ENCODE measurements at places on chromosomes 1 and 21.

DNA sequence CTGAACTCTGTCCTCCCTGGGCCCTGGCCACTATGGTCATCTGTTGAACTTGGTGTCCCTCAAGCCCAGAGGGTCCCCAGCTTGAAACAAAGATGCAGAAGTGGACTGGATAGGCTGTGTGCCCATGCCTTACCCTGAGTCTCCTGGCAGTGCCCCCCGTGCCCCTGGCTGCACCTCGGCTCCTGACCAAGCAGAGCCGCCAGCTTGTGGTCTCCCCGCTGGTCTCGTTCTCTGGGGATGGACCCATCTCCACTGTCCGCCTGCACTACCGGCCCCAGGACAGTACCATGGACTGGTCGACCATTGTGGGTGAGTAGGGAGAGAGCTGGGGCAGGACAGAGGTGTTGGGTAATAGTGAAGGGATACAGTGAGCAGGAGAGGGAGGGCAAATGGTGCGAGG is 10.7 kb downstream of the TIE1 start:
- no peak for DNase-seq

GRCh38 chr1:209383907-209384709 is 199.4 kb upstream of the CAMK1G start:
- no peak for DNase-seq

DNA sequence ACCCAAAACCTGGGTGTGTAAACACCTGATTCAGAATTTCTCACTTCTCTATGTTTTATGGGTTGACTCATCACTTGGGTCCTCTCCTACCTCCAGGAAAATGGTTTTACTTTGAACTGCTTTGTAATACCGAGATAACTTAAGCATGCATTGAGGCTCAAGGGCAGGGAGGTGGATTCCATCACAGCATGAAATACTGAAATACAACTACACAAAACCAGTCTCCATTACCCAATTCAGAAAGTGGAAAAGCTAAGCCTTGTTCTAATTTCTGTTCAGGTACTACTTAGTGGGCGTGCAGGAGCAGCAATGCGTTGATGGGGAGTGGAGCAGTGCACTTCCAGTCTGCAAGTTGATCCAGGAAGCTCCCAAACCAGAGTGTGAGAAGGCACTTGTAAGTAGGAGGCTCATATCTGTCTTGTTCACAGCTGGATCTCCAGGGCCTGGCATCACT is 6.1 kb upstream of the C4BPA start:
- DNase-seq = no peak

- no peak for DNase-seq
Measured at GRCh38 chr1:30476911-30477459, 246.4 kb downstream of the MATN1 start.

DNA sequence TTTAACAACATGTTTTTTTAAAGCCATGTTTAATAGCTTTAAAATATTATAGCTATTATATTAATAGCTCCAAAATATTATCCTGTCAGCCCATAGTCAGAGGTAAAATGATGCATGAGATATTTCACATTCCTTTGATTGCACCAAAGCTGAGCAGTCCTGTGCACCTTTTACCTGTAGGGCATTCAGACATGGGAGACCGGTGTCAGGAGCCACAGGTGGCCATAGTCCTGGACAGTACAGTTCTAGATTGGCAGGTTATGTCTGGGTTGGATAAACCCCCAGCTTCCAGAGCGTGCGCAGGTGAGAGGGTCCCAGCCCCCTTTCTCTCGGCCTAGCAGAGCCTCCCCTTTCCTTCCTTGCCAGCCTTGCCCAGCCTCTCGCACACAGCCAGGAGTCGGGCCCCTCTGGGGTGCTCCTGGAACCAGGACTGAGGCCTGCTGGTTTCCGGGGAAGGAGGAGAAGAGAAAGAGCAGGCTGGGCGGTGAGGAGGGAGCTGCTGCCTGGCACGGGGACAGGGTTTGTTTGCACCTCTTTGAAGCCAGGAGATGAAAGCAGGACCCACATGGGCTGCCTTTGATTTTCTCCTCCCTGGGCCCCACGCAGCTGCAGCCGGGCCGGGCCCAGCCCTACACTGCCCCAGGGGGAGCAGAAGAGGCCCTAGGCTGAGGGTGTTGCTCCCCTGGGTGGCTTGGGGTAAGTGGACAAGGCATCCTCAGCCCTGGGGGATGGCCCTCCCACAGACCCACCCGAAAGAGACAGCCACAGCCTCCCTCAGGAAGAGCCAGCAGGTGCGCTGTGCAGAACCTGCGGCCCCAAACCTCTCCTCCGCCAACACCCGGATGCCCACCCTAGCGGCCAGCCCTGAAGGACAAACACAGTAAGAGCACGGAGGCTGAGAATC is 75.2 kb upstream of the TARDBP start:
- DNase-seq = no peak

GRCh38 chr1:220631238-220631815 is 58.8 kb upstream of the C1orf115 start:
- DNase-seq = no peak

- DNase-seq = no peak
Measured at GRCh38 chr1:150751443-150751842, 14.1 kb downstream of the CTSS start.

- no peak for DNase-seq
Measured at GRCh38 chr1:54275349-54275748, 75.4 kb downstream of the MRPL37 start.

DNA sequence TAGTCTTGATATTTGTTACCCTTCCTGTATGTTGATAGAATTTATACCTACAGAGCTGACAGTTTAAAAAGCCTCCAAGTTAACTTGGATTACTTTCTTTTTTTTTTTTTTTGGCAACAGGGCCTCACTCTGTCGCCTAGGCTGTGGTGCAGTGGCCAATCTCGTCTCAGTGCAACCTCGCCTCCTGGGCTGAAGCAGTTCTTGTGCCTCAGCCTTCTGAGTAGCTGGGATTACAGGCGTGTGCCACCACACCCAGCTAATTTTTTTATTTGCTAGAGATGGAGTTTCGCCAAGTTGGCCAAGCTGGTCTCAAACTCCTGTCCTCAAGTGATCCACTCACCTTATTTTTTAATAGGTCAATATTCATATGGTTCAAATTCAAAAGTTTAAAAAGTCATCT is 32.7 kb downstream of the WDTC1 start:
- no peak for DNase-seq

DNA sequence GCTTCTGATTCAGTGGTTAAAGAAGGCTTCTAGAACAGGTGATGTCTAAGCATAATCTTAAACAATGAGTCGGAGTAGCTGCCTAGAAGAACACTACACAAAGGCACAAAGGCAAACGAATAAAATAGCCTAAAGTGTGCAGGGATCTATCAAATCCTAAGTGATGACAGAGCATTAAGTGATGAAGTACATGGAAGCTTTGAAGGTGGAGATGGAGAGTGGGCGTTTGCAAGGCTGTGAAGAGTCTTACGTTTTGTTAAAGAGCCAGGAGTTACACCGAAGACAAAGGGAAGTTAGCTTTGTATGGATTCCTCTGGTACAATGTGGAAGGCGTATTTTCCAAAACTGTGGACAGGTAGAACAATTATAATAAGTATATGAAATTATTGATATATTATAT is 270.6 kb downstream of the NEGR1 start:
- no peak for DNase-seq

DNA sequence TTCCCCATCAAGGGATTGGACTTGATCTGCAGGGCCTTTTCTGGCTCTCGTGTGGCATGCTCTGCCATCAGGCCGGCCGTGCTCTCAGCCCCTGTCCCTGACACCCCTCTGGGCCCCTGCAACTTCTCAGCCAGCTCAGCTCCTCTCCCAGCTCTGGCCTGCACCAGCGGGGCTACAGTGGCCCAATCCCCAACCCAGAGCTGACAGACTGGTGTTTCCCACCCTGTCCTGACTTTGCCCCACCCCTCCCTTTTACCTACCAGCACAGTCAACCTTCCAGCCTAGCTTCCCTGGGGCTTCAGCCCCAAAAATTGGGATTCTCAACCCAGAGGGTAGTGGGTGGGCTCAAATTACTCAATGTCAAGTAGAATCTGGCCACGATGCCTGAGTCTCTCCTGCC is 149.3 kb downstream of the SYF2 start:
- DNase-seq = no peak

GRCh38 chr1:9374748-9375341 is 82.2 kb downstream of the SPSB1 start:
- DNase-seq = no peak

- DNase-seq = peak; percentile 50
Measured at GRCh38 chr1:160993544-160994193, 27.3 kb downstream of the F11R start.

GRCh38 chr1:56310945-56311344 is 268.4 kb downstream of the PLPP3 start:
- no peak for DNase-seq

- no peak for DNase-seq
Measured at GRCh38 chr1:115781851-115782250, 13.3 kb upstream of the CASQ2 start.

- no peak for DNase-seq
Measured at GRCh38 chr1:175434283-175434860, 241.8 kb upstream of the KIAA0040 start.

- no peak for DNase-seq
Measured at GRCh38 chr1:41711581-41711980, 207.1 kb downstream of the HIVEP3 start.

DNA sequence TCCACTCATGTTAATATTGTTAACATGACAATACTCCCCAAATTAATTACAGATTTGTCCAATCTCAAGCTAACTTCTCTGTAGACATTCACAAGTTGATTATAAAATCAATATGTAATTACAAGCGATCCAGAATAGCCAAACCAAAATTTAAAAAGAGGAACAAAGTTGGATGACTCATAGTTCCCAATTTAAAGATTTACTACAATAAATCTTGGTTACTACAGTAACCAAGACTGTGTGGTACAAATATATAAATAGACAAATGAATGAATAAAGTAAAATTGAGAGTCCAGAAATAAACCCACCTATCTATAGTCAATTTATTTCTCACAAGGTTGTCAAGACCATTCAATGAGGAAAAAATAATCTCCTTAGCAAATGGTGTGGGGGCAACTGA is 7.1 kb upstream of the KRTAP10-4 start:
- no peak for DNase-seq

- DNase-seq = no peak
Measured at GRCh38 chr1:90012300-90012699, 17.4 kb downstream of the ZNF326 start.

DNA sequence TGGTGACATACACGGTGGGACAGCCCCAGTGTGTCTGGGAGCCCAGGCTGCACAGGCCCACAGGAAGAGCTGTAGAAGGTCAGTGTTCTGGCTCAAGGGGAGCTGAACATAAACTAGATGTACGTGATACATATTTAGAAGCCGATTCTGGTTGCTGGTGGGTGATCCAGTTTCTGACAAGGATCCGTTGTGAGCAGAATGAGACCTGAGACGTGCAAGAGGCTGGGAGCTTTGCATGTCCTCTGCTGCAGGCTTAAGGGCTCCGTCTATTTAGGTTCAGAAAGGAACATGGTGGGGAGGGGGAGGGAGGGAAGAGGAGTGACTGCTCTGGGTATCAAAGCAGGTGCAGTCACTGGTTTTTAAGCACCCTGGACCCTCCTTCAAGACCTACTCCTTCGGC is 18.6 kb downstream of the LRRC38 start:
- DNase-seq = no peak

GRCh38 chr21:44485254-44485793 is 30.0 kb downstream of the LRRC3 start:
- DNase-seq = no peak

- DNase-seq = no peak
Measured at GRCh38 chr21:25343774-25344545, 263.3 kb downstream of the MRPL39 start.

GRCh38 chr1:212630158-212630900 is 21.8 kb downstream of the ATF3 start:
- peak; percentile 65 for DNase-seq

GRCh38 chr1:33335020-33335419 is 14.1 kb upstream of the A3GALT2 start:
- no peak for DNase-seq

- no peak for DNase-seq
Measured at GRCh38 chr1:11653101-11653860, 948 bp downstream of the FBXO2 start.

GRCh38 chr1:151047925-151048644 is 534 bp downstream of the C1orf56 start:
- peak; percentile 82 for DNase-seq

DNA sequence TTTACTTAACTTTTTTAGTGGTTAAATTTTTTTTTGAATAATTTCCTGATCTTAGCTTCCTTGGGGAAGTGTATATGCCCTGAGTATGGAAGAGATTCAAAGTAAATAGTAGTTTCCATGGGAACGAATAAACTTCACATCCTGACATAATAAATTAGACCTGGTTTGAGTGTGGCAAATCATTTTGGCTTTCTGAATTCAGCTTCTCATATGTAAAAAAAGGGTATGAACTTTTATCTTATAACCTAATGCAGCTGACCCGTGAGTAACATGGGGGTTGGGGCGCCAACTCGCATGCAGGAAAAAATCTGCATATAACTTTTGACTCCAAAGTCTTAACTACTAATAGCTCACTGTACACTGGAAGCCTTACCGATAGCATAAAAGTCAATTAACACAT is 736.8 kb upstream of the NCAM2 start:
- DNase-seq = no peak

GRCh38 chr1:85133565-85134159 is 67.2 kb downstream of the SYDE2 start:
- no peak for DNase-seq

DNA sequence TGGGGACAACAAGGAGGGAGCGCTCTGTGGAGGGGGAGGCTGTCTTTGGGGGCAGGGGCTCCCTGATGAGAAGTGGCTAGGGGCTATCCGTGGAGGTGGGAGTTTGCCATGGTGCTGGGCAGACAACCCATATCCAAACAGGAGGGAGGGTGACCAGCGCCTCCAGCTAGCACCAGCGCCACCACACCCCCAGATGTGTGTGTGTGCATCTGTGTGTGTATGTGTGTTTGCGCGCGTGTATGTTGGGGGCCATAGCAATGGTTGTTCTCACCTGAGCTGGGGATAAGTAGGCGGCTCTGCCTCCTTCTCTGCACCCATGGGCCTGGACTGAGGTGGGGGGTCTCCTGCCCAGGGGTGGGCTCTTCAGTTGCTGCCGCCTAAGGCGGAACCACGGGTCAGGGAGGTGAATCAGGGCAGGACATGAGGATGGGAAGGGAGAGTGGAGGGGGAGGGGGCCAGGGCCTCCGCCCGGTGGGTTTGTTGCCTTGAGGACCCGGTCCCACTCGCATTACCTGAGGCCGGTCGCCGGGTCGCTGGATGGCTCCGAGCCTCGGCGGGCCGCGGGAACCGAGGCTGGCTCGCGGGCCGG is 345 bp downstream of the HPCAL4 start:
- no peak for DNase-seq

DNA sequence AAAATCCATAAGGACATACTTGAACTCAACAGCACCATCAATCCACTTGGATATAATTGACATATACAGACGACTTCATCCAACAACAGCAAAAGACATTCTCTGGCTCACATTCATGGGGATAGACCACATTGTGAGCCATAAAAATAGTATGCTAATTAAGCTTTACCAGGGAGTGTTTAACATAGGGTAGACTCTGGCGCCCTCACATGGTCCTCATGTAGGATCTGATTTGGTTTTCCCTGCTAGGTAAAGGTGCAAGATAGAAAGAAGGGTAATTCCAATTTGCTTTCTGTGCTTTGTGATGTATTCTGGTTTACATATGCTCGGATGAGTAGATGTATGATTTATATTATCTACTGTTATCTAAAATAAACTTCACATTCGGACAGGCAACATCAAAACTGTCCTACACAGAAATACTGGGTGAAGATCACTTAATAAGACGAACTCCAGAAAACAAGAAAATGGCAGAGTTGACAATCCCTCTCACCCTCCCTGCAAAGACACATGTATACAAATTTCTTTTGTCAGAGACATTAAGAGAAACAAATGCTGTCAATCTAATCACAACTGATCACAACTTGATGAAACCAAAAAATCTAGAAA is 27.7 kb downstream of the CR1L start:
- DNase-seq = no peak

- peak; percentile 85 for DNase-seq
Measured at GRCh38 chr1:183633676-183634343, 1.8 kb downstream of the ARPC5 start.

Data from ACHN (cell line).